GM23338 (cell line): ENCODE measurements at places on chromosomes 12 and 14. TPM values are rescaled to one million over a fixed set of nuclear protein-coding genes. Genes with fewer than 3 reads are reported as not detected.

DNA sequence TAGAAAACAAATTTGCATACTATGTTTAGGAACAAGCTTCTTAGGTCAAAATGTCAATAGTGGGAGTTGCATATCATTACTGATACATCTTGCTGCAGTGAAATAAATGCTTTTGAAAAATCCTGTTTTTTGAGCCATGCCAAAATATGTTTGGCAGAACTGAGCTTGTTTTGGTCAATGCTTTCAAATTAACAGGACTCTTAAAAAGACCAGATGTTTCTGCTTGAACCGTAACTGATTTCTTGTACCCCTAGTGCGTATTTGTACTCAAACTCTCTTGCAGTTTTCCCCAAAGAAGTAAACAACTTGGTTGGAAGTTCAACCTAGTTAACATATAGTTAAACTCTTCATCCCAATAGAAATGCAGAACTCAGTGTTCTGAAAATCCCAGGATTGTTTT is 3.4 kb downstream of the TRHDE start:
- DNase-seq, result no peak

DNA sequence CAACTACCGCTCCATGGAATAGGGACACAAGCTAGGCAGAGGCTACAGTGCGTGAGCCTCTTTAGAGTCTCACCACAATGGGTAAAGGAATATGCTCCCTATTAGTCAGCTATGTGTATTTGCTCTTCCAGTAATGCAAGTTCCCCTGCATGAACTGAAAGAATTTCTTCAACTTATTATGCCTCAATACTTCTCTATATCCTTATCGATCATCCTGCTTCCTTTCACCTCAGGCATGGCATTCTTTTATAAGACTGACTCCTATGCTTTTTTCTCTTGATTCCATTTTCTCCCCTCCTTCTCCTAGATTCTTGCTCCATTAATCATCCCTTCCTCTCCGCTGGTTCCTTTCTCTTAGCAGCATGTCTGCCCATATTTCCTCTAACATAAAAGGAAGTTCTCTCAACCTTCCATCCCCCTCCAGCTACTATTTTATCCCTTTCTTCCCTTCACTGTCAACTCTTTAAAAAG is 94.5 kb upstream of the CPM start:
- DNase-seq, result no peak

DNA sequence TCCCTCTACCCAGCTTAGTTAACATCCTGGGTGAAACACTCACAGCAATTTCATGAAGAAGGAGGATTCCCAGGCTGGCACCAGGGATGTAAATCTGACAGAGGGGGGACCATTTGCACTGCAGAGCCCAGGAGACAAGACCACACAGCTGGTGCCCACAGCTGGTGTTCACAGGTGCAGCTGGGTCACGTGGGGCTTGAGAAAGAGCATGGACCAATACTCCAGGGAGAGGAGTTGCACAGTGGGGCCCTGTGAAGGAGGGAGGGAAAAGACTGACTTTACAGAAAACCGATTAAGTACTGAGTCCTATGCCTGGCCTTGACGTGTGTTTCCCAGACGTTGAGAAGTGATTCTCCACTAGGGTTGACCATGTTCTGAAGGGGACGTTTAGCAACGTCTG is 1316.7 kb upstream of the TMEM132C start:
- DNase-seq, result peak; percentile 17

DNA sequence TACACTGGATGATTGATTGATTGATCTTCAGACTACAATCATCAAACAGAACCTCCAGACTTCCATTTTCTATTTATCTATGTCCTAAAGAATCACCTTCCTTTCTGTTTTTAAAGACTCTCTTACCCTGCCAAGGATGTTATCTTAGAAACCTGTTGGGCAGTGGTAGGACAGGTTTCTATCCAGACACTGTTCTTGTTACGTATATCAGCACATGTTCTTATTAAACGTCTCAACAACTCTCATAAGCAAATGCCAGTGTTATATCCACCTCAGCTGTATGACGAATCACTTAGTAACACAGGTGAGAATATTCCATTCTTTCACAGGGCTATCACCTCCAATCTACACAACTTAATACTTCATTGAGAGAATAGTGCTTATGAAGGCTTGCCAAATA is 40.2 kb upstream of the RPL10L start:
- DNase-seq, result no peak

Gene ALKBH1
- 18.8 and 22.2 TPM in 2 replicates for total RNA-seq

Gene FGF6
- not detected in 2 replicates for total RNA-seq

Gene TSPAN9
- 17.2 and 31.5 TPM in 2 replicates for total RNA-seq
